ENCODE measurements at places on chromosomes 16 and 17.

DNA sequence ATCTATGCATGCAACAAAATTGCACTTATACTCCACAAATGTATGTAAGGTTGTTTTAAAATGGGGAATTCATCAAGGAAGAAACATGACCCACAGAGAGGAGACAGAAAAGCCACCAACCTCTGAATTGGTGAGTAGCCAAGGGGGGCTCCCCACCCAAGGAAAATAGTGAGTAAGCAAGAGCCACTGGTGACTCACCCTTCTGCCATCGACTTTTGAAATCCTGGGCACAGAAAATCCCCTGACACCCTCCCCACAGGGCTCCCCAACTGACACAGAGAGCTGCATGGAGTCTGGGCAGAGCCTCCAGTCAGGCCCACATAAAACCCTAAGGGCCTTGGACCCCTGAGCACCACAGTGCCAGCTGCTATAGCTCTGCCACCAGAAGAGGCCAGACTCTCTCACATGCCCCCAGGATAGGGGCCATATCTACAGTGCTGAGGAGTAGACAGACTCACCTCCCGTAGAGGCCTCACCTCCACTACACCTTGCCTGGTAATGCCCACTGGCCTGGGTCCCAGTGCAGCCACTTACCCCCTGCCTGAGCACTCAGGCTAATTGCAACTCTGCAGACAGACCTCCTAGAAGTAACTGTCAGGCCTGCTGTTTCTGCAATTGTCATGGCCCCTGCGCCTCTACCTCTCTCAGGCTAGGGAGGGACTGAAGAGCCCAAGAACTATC, 244.7 kb upstream of the WSB1 start:
- no peak for DNase-seq

GRCh38 chr16:75228143-75228976, 9.6 kb downstream of the CTRB1 start:
- no peak for DNase-seq

GRCh38 chr16:85448557-85449190, 164.4 kb upstream of the GSE1 start:
- DNase-seq, result no peak

DNA sequence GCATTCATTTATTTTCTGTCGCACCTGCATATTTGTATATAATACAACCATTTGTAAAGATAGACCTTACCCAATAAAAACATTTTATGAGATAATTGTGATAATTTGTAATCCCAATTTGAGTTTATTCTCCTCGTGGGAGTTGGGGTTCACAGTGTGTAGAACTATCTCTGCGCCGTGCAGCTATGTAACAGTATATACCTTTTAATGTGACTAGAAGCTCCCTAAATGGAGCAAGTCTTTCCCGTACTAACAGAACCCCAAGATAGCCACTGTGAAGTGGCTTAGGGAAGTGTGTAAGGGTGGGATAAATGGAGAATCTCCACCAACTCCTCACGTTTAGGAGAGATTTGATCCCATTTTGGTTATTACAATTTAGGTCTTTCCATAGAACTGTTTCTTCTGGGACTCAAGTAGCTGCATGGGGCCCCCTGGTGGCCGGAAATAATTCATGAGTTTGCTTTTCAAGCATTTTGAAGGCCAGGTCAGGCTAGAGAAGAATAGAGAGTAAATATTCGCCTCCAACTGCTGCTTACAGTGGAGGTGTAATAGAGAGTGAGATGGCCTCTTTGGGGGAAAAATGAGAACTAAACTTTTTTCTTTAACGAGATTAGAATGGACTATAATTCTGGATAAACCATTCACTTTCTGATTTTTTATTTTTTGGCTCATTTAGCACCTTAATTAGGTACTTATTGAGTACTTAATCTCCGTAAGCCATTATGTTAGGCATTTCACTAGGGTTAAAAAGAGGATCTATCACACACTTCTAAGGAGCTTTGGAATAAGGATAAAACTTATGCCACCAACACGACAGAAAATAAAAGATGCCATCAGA, 4.5 kb downstream of the TMEM100 start:
- peak; percentile 75 for DNase-seq

GRCh38 chr17:6376931-6377361, 58.0 kb downstream of the AIPL1 start:
- DNase-seq, result no peak

DNA sequence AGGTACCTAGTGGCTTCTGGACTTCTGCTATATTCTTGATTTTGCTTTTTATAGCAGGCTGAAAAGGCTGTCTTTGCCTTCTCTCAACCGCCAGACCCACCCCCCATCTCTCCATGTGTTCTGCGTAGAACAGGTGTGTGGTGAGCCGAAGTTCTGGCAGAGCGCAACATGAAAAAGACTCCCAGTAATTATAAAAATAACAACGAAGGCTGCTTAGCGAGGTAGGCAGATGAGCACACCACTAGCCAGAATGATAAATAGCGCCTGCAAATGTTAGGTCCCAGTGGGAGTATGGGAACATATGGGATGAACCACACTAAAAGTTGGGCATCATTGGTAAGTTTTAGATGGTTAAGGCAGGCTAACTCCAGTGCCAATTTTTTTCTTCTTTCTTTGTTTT, 14.0 kb upstream of the RBFOX1 start:
- DNase-seq, result no peak

DNA sequence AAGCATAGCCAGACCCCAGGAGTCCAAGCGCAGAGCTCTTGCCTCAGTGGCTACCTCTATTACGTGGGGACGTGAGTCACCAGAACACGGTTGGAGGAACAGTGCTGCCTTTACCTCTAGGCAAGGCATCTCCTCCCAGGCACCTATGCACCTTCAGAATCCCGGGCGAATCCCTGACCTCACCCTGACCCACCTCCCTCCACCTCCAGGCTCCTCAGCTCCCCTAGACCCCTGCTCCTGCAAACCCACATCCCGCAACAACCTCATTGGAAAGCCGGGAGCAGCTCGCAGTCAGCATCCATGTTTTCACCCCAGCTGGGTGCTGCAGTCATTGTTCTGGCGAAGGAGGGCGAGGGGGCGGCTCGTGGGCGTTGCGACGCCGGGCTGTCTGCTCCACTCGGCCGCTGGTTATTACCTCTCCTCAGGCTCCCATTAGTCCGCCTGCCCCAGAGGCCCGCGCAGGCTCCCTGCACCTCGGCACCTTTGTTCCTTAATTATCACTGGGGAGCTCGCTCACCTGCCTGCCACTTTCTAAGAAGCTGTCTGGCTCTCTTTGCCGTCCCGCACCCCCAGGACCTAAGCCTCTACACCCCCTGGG, 24.6 kb upstream of the DLX4 start:
- no peak for DNase-seq

GRCh38 chr17:41738077-41738800, 3.8 kb upstream of the HAP1 start:
- peak; percentile 82 for DNase-seq

DNA sequence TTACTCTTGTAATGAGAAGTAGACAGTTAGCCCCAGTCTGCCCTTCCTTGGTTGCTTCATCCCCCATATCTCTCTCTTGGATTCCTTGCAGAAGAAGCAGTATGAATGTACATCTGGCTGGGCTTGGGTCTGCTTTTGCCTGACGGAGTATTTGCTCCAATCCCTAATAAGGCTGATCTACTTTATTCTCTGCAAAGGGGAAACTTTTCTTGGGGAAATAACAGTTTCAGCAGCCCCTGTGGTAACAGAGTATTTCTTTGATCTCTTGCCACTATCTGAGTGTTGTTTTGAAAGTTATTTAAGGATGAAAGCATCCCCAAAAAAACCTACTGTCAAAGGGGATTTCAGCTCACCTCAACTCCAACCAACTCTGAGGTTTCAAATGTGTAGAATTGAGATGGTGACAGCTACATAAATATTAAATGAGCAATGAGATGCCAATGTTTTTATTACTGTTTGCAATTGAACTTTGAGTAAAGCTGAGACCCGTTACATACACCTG, 168.9 kb upstream of the NOG start:
- no peak for DNase-seq

- no peak for DNase-seq
Measured at GRCh38 chr16:89893642-89894548, 20.5 kb downstream of the TCF25 start.

GRCh38 chr17:73290399-73291259, 21.2 kb downstream of the CDC42EP4 start:
- no peak for DNase-seq
